A549 treated with GW870086 at 1 μM for 4 hours (cell line): ENCODE measurements at places on chromosomes 5 and 9. TPM values are rescaled to one million over a fixed set of nuclear protein-coding genes. Genes with fewer than 3 reads are reported as not detected.

Gene FXN
- 23.8 to 27.5 TPM (median 25.6 TPM) in 5 replicates for total RNA-seq

Gene NPR2
- 4.7 to 7.4 TPM (median 5.5 TPM) in 5 replicates for total RNA-seq

Gene PLPP7
- 0.09 TPM in 1 of 5 replicates, not detected in the others for total RNA-seq

Gene CACNA1B
- 0.01 to 0.12 TPM (median 0.05 TPM) in 5 replicates for total RNA-seq

Gene CXCL14
- total RNA-seq: 0.09 to 0.21 TPM (median 0.10 TPM) in 5 replicates
